COLO829 (cell line): ENCODE measurements at places on chromosomes 5 and 9.

- DNase-seq, result no peak
These were observed 115.1 kb downstream of the GOLPH3 start for GRCh38 chr5:32058997-32059396.

GRCh38 chr5:88879724-88880123 lies 3.3 kb downstream of the MEF2C start:
- no peak for DNase-seq

DNA sequence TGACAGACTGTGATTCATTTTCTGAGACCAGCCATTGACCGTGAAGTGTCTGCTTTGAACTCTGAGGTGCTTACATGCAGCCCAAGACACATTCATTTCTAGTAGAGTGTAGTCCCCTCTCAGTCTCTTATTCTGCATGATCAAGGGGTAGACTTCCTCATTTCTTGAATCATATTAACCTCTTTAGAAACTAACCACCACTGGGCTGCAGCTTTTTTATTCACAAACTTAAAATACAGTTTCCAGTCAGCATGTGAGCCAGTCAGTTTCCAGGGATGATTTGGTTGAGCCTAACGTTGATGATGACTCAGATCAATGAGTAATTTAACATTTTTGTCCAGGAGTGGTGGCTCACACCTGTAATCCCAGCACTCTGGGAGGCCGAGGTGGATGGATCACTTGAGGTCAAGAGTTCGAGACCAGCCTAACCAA lies 59.2 kb downstream of the OTULIN start:
- no peak for DNase-seq

GRCh38 chr5:68612972-68613371 lies 397.4 kb downstream of the PIK3R1 start:
- no peak for DNase-seq

DNA sequence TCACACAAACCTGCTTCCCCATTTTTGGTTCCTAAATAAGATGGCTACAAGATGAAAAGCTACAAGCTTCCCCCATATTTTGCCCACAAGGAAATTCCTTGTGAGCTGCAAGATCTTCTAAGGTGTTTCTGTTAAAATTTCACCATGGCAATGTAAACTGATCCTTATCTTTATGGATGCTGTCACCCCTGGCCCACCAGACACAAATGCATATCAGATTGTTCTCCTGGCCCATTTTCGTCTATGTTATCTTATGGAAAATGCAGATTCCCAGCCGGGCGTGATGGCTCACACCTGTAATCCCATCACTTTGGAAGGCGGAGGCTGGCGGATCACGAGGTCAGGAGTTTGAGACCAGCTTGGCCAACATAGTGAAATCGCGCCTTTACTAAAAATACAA lies 65.1 kb upstream of the IL6ST start:
- no peak for DNase-seq

- no peak for DNase-seq
These were observed 27.0 kb downstream of the GTF3C4 start for GRCh38 chr9:132697230-132697629.

DNA sequence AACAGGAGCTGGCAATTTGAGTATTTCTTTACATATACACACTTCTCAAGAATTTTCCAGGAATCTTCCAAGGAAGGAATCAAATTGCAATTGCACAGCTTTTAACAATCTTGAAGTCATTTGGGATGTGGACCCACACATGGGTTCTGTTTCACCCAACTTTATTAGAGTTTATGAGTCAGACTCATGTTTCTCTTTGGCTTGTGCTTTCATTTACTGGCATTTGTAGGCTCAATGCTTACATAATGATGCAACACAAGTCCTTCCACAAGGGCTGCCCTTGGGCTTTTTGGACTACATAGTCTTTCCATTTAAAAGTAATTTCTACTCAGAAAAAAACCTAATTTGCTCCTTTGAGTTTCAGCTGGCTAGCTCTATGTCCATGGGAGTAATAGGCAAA lies 4.6 kb upstream of the CDC37L1 start:
- no peak for DNase-seq

DNA sequence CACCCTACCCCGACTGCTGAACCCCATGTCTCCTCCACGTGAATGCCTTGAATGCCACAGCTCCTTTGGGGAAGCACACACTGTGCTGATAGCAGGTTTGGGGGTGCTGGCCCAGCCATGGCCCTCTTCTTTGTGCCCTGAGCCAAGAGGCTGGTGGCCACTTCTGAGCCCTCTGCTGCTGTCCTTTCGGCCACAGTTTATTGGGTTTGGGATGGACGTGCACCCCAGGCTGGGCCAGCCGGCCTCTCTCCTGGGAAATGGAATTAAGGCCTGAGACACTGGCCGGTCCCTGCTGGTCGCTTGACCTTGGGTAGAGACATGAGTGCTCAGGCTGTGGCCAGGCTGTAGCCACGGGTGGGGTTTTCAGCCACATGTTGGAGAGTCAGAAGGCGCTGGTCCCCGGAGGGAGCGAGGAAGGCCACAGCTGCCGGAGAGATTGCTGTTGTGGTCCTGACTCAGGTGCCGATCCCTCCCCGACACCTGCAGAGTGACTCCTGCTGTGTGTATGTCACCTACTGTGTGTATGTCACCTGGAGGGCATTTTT lies 26.6 kb downstream of the FAM163B start:
- no peak for DNase-seq

DNA sequence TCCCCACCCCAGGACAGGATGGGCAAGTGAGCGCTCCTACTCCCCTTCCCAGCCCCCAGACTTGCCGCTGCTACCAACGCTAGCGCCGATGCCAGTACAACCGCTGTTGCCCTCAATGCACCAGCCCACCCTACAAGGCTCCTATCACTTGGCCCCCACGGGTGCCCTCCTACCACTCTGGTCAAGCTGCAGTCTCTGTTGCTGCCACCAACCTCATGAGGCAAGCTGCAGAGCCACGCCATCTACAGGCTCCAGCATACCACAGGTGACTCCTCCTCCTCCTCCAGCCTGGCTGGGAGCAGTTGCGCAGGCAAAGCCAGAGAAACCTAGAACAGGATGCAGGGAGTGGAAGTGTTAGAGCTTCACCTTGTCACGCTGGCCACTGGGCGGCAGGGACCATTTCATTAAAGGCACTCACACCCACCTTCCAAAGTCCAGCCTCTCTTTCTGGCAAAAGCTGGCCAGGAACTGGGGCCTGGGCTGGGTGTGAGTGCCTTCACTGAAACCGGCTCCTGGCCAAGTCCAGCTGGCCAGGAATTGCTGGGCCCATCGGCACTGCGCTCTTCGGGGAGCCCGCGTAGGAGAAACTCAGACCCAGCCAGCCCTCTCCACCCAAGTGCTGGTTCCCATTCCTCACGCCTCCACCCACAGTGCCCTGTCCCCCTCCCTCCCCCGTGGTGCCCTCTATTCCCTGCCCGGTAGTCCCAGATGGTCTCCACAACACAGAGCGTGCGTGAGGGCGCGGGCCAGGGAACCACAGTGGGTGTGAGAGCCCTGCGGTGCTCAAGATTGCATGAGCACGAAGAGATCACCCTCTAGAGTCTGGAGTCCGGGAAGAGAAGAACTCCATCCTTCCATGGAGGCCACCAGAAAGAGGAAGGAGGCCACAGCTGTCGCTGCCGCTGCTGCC lies 1.6 kb upstream of the PCAT7 start:
- no peak for DNase-seq

DNA sequence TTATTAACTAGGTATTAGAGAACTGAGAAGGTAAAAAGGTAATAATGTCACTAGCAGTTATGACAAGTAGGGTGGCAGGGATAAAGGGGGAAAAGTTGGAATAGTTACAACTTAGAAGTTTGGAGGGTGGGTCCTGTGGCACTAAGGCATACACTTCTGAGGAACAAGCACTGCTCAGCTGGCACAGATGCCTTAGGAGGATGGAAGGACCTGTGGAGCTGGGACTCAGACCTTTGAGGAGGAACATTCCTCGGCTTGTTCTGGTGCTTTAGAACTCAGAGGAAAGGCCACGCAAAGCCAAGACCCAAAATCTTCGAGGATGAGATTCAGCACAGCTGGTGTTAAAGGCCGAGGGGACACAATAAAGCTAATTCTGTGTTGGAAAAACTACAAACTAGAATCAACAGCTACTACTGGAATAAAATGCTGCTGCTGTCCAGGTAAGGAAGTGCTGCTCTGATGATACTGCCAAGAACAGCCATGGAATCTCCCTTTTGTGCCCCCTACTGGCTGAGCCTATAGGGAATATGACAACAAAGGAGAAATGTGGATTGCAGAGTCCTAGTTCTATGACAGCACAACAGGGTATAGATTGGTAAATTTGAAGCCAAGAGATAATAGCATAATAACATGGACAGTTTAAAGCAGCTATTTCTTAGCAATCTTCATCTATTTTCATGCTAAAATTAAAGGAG lies 126.7 kb downstream of the SLC25A46 start:
- DNase-seq, result peak; percentile 28

DNA sequence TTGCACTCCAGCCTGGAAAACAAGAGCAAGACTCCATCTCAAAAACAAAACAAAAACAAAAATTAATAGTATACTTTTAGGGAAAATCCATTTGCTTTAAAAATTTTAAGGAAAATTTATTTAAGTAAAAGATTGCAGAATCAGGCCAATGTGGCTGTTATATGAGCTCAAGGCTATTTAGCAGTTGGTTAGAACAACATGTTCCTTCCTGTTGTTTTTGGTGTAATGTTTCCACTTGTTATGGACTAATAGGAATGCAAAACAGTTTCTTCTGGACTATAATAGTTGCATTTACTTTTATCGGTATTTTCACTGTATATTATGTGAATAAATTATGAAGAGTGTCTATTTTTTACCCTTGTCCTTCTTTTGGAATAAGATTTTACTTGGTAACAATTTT lies 3.0 kb upstream of the CDC42SE2 start:
- DNase-seq, result no peak

DNA sequence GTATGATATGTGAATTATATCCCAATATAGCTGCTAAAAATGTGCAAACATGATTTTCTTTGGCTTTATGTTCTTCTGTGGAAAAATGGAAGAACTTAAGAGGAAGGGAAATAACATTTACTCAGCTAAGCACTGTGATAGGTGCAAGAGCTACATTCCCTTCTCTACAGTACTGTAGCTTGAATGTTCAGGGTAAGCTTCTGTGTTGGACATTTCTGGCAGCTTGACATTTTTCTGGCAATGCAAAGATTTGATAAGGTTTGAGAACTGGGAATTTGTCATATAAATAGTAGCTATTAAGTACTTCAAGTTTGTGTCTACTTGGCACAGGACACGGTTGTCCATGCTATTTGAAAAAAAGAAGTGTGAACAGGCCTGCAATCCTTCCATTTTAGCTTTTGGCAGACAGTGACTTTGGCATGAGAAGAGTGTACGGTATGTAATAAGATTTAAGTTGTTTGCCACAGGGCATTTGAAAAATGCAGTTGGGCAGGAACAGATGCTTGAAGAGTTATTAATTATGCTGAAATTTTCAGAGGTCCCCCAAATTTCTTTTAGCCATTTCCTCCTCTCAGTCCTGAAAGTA lies 77.6 kb downstream of the KIF4B start:
- DNase-seq, result no peak

GRCh38 chr5:136137497-136138220 lies 5.0 kb downstream of the SMAD5 start:
- no peak for DNase-seq

DNA sequence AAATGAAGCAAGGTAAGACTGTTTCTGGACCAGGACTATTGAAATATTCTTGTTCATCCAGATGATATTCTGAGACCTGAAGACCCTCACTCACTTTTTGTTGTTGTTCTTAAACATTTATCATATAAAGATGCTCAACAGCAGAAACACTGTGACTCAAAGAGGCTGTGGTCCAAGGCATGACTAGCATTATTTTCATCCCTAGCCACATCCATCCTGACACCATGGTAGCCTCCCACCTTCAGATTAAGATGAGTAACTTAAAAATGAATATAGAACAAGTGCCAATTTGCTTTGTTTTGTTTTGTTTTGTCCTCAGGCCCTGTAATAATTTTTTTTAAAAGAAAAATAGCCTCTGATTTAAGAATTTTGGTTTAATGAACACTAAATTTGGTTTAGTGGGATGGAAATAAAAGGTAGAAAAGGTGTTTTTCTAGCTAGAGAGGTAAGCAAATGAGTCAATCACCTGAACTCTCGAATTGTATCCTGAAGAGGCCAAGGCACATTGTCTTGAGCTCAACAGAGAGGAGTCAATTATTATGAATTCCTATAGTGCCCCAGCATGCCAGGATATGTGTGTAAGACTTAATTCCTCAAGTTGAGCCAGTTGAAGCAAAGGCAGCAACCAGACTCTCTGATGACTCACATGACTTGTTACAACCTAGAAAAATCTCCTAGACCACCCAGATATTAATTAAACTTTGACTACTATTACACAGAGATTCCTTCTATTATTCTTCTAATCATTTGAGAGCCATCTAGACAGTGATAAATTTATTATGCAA lies 380.1 kb upstream of the TUSC1 start:
- DNase-seq, result no peak

DNA sequence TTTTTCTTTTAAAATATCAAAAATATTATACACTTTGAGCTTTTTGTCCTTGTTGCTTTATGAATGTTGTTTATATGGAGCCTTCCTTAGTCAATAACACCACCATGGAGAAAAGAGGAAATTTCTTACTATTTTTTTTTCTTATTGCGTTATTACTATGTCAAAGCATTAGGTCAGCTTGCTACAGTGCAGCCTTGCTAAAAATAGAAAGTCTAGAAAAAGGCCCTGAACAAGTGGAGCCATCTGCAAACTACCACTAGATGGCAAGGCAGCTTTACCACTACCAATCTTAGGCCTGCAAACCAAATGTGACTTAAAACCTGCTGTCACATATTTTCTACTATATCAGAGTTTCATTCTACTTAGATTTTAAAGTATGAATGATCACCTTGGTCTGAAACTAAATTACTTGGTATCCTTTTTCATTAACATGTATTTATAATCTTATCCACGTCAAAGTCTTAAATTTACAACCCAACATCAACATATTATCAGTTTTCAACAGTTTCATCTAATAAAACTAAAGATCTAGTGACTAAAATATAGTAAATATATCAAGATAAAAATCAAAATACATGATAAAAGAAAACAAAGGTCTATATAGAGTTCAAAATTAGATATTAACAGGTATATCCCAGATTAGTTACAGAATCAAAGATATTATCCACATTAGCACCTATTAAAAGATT lies 113.1 kb upstream of the ACOT12 start:
- peak; percentile 46 for DNase-seq

GRCh38 chr5:132470010-132470392 lies 20.6 kb downstream of the IRF1 start:
- no peak for DNase-seq

DNA sequence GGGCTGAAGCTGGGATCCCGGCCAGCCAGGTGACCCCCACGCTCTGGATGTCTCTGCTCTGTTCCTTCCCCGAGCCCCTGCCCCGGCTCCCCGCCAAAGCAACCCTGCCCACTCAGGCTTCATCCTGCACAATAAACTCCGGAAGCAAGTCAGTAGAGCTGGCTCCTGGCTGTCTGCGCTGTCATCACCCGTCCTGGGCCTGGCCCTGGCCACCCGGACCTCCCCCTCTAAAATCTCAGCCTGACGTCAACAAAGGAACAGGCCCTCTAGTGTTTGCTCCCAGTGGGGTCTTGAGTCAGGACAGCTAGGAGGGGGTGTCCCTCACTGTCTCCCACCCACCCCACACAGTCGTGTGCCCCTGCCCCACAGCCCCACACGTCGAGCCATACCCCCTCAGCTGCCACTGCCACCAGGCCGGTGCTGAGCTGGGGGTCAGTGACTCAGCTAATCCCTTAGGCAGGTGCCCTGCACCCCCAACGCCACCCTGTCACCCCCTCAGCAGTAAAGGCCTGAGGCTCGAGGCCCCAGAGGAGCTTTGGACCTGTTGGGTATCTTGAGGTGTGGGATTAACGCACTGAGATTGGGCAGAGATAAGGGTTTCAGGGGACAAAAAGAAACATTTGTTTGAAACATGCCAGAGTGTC lies 1.1 kb upstream of the LCNL1 start:
- no peak for DNase-seq

GRCh38 chr9:101858026-101858425 lies 119.6 kb upstream of the GRIN3A start:
- no peak for DNase-seq
